ENCODE measurements at places on chromosomes 2 and 18.

GRCh38 chr2:181991171-181991885 lies 5.7 kb downstream of the PPP1R1C start:
- no peak for DNase-seq

GRCh38 chr2:82062463-82062862 lies 1757.9 kb upstream of the LRRTM1 start:
- DNase-seq: no peak

- DNase-seq: no peak
These were observed 49.0 kb upstream of the TMEM87B start for GRCh38 chr2:112006076-112006410.

- no peak for DNase-seq
These were observed 593.1 kb upstream of the CHAC2 start for GRCh38 chr2:53174539-53174938.

GRCh38 chr2:21912405-21912804 lies 788.6 kb downstream of the TDRD15 start:
- no peak for DNase-seq

- no peak for DNase-seq
These were observed 65.4 kb downstream of the SMAD7 start for GRCh38 chr18:48885266-48885923.

GRCh38 chr2:18820966-18821365 lies 231.6 kb upstream of the NT5C1B start:
- no peak for DNase-seq

GRCh38 chr2:174125090-174125489 lies 123.2 kb downstream of the OLA1 start:
- DNase-seq: no peak

DNA sequence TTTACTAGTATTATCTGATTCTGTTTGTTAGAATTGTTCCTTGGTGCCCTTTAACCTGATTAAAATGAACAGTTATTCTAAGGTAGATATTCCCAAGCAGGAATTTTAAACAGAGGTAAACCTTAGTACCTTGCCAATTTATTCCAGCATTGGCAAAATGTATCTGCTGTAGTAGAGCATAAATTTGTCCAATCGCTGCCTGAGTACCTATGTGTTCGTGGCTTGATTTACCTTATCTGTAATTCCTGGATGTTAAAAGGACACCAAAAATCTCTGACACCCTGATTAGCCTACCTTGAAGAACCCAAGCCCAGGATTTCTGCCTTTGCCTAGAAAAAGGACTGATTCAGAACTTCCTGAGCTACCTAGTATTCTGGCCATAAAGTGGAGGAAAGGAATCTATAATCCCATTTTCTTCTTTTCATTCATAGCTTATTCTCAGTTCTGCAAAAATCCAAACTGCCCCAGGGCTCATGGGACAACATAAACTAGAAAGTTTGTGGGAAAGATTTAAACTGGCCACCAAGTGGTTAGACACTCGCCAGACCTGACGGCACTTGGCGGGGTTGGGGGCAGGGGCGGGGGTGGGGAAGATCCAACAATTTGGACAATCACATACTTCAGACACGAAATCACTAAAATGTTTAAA lies 16.2 kb upstream of the ZCCHC2 start:
- no peak for DNase-seq

- DNase-seq: no peak
These were observed 58.0 kb upstream of the ZNF236 start for GRCh38 chr18:76764291-76764901.

DNA sequence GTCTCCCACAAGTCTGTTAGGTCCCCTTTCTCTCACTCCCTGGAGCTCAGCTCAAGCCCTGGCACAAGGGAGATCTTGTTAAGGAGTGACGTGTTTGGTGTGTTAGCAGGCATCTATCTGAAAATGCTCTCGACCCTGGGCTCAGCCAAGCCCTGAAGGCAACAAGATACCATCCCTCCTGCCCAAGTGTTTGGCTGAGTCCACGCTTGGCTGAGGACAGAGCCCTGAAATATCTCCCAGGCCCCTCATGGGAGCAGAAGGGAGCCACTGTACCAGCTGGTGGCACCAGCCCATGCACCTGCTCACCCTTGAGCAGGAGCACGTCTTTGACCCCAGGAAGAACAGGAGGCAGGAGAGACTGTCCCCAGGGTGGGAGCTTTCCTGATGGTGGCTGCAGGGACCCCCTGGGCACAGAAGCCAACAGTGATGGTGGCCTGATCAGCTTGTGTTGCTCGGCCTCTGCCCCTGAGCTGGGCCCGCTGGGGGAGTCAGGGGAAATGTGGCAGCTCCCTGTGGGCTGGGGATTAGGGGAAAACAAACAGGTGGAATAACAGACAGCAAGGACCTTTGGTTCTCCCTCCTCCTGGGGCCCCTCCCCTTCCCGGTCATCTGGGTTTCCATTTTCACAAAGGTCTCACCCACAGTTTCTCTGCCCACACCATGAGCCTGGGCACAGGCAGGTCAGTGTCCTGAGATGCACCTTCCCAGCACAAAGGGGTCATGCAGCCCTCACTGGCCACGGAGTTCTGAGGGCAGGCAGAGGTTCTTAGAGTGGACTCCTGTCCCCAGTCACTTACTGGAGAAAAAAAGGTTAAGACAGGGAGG lies 91.6 kb downstream of the RHOB start:
- DNase-seq: no peak

GRCh38 chr2:188235364-188235763 lies 56.3 kb upstream of the GULP1 start:
- no peak for DNase-seq

DNA sequence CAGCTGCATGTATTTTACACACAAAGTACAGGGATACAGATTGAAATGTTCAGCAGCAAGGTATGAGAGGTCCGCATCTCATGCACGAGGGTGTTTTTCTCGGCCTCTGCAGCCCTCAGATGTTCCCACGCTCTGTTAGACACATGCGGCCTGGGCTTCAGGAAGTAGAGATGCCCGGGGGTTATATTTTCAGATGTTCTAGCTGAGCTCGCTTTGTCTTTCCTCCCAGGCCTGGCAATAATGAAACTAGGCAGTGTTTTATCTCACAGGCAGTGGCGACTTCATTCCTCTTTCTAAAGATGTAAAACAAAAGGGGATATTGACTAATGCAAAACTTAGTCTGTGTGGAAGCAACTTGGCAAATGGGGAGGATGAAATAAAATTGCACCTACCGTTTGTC lies 190.7 kb downstream of the GBX2 start:
- DNase-seq: no peak

DNA sequence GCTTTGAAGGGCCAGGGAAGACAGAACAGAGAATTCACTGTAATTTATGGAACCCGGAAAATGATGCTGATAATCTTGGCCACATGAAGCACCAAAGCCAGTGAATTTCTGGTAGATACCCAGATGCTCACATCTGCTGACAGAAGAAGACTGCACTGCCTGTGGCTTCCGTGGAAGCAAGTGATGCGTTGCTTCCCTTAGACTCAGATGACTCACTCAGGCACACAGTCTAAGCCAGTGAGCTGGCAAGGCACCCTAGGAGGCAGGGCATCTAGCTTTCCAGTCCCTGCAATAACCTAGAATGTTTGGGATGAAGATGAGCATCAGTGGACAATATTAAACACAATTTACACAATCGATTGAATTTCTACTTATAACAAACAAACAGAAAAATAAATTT lies 284.7 kb downstream of the CMPK2 start:
- DNase-seq: no peak

GRCh38 chr2:105299290-105299689 lies 30.2 kb downstream of the TGFBRAP1 start:
- DNase-seq: no peak

- no peak for DNase-seq
These were observed 7.7 kb downstream of the FAM228A start for GRCh38 chr2:24182507-24182906.

DNA sequence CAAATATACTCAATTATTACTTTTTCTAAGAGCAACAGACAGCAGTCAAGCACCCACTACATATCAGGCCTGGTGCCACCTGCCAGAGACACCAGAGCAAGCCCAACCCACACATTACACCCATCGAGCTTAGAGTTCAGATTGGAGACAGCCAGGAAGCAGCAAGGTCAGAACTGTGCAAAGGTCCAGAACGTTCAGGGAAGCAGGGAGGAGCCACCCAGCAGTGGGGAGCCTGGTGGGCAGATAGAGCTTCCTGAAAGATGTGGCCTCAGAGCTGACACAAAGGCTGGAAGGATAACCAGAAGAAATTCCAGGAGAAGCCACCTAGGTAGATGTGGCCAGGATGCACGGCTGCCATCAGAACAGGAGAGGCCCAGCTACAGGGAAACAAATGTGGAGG lies 440.5 kb upstream of the ID2 start:
- no peak for DNase-seq

DNA sequence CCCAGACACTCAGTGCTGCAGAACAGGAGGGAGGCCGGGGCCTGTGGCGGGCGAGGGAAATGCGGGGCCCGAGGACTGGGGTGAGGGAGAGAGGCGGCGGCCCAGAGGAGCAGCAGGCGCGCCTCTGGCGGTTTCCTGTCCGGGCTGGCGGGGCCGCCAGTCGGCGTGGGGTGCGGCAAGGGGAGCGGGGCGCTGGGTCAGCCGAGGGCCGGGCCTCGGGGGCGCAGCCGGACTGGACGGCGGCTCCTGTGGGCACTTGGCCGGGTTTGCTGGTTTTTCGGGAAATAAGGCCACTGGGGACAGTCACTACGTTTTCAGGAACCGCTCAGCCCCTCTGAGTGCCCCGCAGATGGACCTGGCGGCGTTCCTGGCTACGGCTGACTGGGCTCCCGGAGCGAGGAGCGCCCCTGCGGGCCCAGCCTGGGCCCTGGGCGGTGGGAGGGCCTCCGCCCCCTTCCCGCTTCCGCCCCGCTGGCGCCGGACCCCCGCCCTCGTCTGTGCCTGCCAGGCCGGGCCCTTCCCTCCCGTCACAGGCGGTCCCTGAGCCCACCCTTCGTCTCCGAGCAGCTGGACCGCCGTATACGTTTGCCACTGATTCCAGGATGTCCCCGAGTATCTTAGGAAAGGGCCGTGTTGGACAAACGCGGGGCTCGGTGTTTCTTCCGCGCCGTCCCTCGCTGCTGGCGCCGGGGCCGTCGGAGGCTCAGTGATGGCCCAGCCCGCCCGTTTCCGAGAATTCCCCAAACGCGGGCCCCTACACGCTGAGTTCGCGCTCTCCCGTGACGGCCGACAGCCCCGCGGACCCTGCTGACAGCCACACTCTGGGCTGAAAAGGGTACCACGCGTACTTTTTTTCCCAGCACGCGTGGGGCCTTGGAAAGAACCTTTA lies 84.6 kb downstream of the FAM210A start:
- DNase-seq: no peak

DNA sequence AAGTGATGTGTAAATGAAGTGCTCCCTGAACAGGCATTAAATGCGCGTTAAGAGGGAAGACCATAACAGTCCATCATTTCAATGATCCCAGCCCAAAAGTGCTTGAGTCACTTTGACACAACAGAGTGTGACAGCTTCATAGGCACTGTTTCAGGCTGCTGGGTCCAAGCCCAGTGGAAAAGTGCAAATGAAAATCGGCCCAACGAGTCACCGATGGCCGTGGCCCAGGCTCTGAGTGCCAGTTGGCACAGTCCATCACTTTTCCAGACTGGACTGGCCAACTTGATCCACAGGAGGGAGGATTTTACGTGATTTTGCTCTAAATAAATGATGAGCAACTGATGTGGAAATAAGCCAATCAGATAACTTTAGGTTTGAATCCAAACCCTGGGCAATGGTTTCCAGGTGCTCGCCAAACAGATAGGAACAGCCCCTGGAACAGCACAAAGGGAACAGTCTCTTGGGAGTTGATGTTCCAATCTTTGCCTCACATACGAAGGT lies 114.0 kb downstream of the SP3 start:
- no peak for DNase-seq

DNA sequence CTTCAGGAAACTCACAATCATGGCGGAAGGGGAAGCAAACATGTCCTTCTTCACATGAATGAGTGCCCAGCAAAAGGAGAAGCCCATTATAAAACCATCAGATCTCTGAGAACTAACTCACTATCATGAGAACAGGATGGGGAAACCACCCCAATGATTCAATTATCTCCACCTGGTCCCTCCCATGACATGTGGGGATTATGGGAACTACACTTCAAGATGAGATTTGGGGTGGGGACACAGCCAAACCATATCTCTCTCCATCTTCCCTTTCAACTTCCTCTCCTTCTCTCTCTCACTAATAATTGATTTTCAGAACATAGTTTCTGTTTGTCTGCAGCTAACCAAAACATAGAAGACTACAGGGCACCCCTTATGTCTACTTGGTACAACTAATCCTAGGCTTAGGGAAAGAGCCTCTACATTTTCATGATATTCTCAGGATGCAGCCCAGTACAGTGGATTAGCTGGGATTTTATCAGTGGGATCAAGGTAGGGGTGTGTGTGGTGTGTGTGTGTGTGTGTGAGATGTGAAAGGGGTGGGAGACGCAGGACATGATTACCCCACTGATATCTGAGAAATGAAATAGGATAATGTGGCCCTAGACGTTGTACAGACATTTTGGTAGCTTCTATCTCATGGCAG lies 2.8 kb upstream of the ATF2 start:
- no peak for DNase-seq

- DNase-seq: no peak
These were observed 237.5 kb downstream of the SRBD1 start for GRCh38 chr2:45373534-45373933.

DNA sequence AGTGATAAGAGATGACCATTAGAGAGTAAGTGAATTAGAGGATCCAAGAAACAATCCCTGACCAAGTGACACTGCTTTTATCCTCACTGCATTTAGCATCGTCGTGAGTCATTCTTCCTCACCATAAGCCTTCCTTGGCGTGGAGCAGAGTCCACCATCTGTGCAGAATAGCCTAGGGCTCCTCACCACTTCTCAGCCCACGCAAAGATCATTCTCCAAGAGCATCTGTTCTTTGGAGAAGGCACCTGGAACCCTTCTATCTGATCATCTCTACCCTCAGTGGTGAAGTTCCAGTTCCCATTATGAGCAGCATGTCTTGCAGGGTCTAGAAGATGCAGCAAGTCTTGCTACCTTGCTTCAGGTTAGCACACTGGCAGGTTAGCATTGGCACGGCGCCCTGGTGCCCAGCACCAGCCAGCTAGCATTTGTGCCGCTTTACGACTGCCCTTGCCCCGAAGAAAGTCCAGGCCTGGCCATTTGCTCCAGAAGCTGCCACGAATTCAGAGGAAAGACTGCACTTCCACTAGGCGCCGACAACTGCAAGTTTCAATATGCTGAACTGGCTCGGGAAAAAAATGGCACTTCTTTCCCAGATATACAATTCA lies 225.8 kb downstream of the TTC32 start:
- no peak for DNase-seq

GRCh38 chr18:1435487-1435886 lies 530.8 kb downstream of the ADCYAP1 start:
- no peak for DNase-seq

GRCh38 chr2:70958759-70959158 lies 19.7 kb upstream of the ANKRD53 start:
- no peak for DNase-seq

DNA sequence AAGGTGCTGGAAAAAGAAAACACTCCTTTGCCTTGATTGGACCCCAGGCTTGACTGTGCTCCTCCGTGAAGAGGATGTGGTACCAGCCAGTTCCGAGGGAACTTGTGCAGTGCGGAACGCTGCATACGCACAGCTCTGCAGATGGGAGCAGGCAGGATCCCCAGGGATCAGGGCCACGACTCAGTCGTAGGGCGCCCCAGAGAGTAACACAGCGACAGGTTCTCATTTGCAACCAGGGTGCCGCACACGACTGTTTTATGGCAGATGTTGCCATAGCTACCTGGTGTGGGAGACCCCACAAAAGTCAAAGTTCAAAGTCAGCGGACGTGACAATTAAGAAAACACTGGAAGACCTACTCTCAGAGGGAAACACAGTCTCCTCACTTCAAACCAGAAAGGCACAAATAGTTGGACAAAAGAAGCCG lies 779 bp downstream of the MALL start:
- no peak for DNase-seq

- no peak for DNase-seq
These were observed 23.0 kb upstream of the BIN1 start for GRCh38 chr2:127129937-127130336.

Data from activated naive CD4-positive, alpha-beta T cell (primary cell).